Activated T-helper 1 cell treated with anti-CD3 and anti-CD28 coated beads, Interleukin-12 subunit alpha, Interleukin-12 subunit beta, Interleukin-2, Interleukin-4 antibody, amounts not matched to agents 30 ng/mL and 10 ng/mL and 1 ng/mL, durations not matched to agents 14 hours and 24 hours and 36 hours (primary cell): ENCODE measurements at places on chromosomes 5 and 9.

- DNase-seq, result no peak
Measured at GRCh38 chr5:105868038-105868780, 1802.5 kb downstream of the EFNA5 start.

DNA sequence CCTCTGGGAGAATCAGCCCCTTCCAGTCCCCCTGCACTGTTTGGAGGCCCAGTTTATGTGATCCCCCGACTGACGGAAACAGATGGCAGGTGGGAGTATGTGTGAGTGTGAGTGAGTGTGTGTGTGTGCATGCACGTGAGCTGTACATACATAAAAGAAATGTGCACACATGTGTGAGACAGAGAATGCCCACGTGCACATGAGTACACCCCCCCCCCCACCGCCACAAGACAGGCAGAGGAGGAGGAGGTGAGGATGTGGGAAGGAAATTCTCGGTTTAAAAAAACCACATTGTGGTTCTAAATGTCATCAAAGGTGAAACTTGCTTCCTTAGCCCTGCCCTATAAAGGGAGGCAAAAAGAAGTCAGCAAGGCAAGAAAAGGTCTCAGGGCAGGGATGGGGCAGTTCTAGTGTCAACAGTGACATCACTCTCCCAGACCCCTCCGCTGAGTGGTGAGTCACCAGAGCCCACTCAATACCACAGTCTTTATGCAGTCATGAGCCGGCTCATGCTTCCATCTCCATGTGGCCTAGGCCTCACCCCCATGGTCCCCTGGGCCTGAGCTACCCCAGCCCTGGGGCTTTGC is 79.2 kb upstream of the HSPA9 start:
- peak; percentile 50 for DNase-seq

DNA sequence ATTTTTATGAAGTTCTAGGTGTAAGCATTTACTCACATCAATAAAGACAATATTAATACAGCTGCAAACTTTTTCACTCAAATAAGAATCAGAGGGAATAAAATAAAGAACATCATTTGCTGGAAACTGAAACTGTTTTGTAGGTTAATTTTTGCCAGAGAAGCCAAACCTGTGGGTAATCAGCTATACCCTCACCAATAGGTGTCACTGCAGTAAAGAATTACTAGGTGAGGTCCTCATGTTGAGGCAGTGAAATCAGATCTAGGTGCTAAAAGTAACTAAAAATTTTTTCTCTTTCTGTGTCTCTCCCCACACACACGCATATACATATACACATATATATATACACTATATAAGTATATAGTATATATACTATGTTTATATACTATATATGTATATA is 1016.3 kb upstream of the SEMA6A start:
- DNase-seq, result no peak

- DNase-seq, result no peak
Measured at GRCh38 chr9:130772185-130772584, 62.9 kb upstream of the ABL1 start.

GRCh38 chr5:59917121-59917520 is 23.6 kb upstream of the PDE4D start:
- DNase-seq, result no peak

DNA sequence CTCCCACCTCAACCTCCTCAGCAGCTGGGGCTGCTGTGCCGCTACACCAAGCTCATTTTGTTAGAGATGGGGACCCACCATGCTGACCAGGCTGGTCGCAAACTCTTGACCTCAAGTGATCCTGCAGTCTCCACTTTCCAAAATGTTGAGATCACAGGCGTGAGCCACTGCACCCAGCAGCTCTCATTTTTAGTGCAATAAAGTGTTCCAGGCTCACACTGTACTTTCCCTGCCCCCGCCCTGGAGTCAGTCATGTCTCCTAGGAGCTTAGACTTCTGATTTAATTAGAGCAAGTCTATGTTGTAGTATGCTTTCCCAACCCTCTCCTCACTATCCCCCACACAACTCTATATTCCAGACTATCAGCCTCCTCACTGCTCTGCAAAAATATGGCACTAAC is 238.0 kb upstream of the ACTBL2 start:
- no peak for DNase-seq

DNA sequence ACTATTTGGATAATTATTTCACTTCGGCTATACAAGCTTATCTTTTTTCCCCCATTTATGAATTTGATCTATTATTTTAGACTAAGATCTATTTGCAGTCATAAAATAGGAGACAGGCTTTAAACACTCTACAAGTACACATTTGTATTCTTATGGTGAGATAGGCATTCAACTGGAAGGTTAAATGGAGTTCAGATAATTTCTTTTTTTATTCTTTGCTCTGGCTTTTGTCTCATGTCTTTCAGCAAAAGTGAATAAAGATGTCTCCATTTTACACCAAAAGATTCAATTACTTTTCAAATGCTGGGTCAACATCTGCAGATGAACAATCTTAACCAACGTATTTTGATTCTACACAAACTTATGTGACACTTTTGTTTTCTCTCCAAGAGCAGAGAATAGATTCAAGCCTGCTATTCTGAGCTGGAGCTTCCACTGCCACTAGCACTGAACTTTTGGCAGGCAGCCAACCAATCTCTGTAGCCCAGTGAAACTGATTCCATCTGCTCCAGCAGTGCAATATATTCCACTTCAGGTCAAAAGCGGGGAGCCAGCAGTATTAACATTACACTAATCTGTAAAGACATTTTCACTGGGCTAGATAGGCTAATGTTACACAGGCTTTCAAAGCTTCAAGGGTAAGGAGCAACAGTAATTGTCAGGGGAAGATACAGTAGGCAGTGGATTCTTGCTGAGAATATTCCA is 452.0 kb upstream of the ZNF608 start:
- DNase-seq, result no peak

DNA sequence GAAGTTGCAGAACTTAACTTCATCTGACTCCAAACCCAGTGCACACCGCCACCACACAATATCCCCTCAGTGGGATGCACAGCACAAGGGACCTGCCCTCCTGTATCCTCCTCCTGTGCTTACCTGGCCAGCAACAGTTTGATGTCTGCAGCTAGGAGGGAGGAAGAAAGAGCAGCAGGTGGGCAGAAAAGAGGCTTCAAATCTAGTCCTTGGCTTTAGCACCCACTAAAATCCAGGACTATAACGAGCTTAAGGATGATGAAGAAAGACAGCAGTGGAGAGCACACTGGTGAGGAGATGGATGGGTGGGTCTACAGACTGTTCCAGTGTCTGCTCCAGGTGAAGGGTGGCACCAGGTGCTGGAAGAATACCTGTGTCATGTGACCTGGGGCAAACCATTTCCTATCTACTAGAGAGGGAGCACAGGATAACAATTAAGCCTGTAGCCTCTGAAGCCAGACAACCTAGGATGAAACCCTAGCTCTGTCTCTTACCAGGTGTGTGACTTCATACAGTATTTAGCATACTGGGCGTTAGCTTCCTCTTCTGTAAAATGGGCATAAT is 100.0 kb downstream of the SH3TC2 start:
- no peak for DNase-seq

- DNase-seq, result no peak
Measured at GRCh38 chr5:40569546-40570270, 110.0 kb upstream of the PTGER4 start.

DNA sequence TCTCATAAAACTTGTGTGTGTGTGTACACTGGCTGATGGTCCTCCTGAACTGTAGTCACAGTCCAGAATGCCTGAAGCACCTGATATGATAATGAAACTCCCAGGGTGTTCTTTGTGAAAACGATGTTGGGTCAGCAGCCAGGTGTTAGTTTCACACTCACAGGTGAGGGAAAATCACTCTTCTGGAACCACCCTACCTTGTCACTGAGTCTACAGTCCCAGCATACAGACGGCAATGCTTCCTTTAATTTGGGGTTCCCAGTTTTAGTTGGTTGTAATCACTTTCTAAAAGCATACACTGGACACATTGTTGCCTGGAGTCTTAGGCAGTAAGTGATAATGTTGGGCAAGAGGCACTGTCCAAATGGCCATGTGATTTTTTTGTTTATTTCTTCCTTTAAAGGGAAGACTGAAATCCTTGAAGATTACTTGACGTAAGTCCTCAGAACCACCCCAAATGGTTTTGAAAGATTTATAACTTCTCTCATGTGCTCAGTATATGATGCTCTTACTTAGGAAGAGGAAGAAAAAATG is 18.2 kb upstream of the MGAT1 start:
- no peak for DNase-seq

GRCh38 chr9:137724818-137725240 is 106.0 kb downstream of the EHMT1 start:
- DNase-seq, result no peak

DNA sequence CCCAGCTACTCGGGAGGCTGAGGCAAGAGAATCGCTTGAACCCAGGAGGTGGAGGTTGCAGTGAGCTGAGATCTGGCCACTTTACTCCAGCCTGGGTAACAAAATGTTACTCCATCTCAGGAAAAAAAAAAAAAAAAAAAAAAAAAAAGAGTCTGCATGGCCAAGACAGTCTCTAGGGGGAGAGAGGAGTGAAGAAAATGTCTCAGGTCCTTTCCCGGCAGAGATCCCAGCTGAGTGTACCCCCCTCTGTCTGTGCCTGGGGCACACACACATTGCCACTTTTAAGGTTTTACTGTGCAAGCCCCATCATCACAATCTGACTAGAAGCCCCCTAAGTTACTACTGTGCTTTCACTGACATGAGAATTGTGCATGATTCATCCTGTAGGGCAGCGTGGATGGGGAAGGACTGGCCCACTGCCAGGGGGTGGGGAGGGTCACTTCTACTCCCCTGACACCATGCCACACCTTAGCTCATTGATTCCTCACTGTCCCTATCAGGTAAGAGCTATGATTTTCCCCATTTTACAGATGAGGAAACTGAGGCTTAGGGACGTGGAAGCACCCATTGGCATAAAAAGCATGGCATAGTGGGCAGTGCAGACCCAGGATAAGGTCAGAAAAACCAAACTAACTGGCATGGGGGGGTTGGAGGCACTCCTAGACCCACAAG is 102.3 kb upstream of the LARP1 start:
- no peak for DNase-seq

DNA sequence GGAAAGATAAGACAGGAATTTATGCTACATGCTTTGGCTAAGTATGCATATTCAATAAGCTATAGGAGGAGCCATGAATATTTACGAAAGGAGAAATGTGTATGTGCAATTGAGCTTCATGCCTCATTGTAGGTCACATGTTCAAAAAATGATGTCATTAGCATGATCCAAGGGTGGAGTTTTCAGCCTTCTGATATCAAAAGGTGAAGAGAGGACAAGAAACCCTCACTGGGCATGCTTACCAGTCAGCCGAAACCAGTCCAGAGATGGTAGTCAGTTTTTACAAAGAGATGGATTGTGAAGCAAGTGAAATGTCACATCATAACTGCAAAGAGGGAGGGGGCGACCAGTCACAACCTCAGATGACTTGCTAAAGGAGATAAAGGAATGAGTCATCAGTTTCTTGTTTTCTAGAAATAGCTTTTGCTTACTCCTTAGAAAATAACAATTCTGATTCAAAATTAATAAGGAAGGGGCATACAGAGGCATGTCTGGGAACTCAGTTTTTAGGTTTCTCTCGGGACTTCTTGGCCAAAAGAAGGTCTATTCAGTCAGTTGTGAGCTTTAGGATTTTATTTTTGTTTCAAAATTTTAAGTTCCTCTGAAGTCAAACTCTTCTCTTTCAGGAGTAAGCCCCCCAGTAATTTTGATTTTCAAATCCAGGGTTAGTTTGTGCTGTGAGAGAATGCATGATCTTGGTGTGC is 1067.8 kb upstream of the EDIL3 start:
- no peak for DNase-seq

GRCh38 chr5:53429706-53430105 is 50.7 kb upstream of the FST start:
- DNase-seq, result no peak

DNA sequence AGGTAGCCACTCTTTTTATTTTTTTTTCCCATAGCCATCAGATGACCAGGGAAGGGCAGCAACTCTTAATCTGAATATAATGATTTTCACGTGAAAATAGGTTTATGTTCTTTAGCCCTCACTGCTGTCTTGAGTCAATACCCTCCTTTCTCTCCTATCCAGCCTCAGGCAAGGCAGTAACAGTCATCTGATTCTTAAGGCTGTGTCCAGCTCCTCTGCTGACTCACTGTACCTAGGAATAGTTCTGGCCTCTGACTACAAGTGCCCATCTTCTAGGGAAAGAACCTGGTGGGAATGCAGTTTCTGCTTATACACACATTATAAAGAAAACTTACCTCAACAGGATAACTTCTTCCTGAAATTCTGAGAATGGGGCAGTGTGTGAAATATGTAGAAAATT is 30.7 kb downstream of the DHX29 start:
- DNase-seq, result no peak

DNA sequence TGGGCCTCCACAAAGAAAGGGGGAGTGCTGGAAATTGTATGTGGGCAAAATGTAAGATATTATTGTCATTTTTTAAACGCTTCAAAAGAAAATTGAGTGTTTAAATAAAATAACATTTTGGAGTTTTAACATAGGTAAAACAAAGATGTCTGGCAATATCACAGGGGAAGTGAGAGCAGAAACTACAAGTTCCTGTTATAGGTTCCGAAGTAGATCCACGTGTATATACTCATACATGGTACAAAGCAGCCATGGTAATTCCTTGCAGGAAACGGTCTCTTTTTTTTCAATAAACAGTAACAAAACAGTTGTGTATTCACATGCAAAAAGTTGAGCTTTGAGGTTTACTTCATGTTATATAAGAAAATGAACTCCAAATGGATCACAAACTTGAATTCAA is 78.4 kb downstream of the MTRR start:
- DNase-seq, result no peak
